ENCODE measurements at places on chromosomes 2 and 18.

GRCh38 chr2:232213176-232213575 lies 165.4 kb upstream of the ALPP start:
- DNase-seq = no peak

GRCh38 chr2:45825001-45825651 lies 173.7 kb downstream of the PRKCE start:
- DNase-seq = no peak

GRCh38 chr2:88350331-88351248 lies 101.9 kb downstream of the FOXI3 start:
- peak; percentile 22 for DNase-seq

GRCh38 chr2:96195410-96196066 lies 13.1 kb downstream of the STARD7 start:
- no peak for DNase-seq

DNA sequence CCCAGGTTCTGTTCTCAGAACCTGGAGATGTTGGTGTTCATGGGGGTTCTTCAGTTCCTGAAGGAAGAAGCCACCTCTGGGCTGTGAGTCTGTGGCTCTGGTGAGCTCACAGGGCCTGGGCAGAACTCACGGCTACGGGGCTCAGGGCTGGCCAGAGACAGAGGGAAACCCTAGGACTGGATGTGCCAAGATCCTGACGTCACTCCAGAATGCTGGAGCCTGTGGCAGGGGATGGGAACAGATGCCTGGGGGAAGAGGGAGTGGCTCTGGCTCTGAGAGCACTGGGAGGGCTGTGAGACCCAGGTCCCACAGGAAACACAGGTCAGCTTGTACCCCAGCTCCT lies at the start of gene OTOF:
TSS of gene OTOF (minus strand) at position 214 of the 343 bp plus-strand sequence.
- no peak for DNase-seq

- DNase-seq = no peak
Observed at GRCh38 chr2:233288663-233289062, 19.0 kb upstream of the SAG start.

GRCh38 chr2:53519918-53520841 lies 247.4 kb upstream of the CHAC2 start:
- no peak for DNase-seq

- no peak for DNase-seq
Observed at GRCh38 chr2:99299580-99299979, 1.4 kb downstream of the LYG1 start.

GRCh38 chr18:45416168-45416567 lies 199.1 kb upstream of the SLC14A2 start:
- no peak for DNase-seq

- no peak for DNase-seq
Observed at GRCh38 chr2:142874293-142874814, 3.1 kb upstream of the KYNU start.

DNA sequence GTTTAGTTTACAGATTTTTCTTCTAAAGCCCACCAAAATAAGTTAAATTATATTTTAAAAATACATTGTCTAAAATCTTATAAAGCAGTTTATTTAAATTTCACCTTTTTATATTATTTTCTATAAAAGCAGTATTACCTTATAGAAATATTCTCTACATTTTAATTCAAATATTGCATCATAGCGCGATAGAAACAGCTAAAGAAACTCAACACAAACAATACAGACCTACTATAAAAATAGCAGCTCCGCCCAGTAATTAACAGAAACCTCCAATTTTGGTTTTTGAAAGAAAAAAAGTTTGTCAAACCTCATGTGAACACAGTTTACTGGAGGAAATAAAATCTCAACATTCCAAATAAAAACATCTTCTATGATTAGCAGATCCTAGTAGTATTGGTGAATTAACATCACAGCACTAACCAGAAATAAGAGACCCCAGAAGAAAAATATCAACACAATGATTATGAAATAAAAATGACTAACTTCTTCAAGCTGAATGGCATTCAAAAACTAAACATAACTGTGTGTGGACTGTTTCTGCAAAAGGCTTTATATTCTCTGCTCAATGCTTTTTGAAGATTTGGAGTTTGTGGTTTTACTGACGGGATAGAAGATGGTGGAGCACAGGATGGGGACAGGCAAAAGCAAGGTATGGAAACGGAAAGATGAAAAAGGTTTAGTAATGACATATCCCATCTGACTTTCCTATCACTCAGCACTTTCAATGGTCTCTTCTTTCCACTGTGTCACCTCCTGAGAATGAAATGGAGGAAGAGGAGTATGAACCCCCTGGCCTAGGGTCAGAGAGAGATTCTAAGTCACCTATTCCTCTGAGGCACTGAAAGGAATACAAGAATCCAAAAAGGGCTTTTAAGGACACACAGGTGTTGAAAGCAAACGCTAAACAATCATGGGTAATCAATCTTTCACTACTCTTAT lies 17.5 kb downstream of the MAP4K3 start:
- no peak for DNase-seq

GRCh38 chr2:73034661-73035375 lies 36.7 kb downstream of the SFXN5 start:
- no peak for DNase-seq

DNA sequence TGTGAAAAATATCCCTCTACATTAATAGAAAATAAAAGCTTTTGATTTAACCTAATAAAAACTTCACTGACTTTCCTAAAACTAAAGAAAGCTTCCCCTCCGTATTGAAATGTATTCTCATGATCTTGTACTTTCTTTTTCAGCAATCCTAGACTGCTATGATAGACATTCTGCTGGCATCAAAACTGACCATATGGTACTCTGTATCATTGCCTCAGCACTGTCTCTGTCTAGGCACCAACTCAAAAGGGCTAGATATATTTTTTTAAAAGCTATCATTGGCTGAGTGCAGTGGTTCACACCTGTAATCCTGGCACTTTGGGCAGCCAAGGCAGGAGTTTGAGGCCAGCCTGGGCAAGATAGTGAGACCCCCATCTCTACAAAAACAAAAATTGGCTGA lies 32.9 kb downstream of the CDKL4 start:
- no peak for DNase-seq

DNA sequence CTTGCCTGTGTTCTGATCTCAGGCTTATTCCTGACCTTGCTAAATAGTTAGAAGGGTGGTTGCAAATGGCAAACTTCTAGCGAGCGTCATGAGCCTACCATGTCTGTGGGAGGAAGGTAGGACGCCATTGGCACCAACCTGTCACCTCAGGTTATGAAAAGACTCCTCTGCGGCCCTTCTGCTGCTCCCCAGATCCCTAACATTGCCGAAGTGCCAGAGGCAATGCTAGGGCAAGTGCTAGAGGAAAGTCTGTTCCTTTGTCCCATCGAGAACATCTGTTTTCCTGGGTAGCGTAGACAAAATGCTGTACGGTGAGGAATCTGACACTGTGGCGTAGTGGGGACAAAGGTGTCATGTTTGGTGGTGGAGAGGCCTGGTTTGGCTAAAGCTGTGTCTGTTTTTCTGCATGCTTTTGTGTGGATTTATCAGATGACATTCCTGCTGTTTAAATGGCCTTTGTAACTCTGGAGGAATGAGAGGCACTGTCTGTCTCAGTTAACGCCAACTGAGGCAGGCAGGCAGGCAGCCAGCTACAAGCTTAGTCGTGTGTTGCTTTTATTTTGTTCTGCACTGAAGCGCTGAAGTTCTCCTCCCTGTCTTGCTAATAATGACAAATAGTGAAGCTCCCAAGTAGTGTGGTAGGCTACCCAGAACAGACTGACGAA lies 94.1 kb downstream of the PRPF40A start:
- no peak for DNase-seq

GRCh38 chr2:10613263-10613662 lies 76.5 kb downstream of the NOL10 start:
- no peak for DNase-seq

DNA sequence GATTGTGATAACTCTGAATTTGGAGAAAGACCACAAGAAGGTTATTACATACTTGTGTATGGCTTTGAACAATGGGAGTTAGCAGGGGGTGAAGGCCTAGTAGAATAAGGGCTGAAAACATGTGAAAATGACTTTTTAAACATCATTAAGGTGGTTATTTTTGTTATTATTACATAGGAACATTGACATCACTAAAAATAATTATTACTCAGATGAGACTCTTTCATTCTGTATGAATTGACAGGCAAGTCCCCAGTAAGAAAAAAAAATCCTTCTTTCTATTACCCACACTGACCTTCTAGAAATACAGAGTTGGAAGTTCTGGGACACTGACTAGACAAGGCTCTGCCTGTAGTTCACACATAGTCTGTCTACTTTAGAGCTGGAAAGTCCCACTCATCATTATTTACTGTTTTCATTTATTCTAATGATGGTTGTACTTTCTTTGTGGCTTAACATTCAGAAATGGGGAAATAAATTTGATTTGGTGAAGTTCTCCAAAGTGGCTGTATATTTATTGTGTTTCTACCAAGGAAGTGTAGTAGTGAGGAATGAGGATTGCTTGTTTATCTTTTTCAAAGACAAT lies 219.6 kb upstream of the EPAS1 start:
- no peak for DNase-seq

GRCh38 chr2:134739236-134739878 lies 20.6 kb upstream of the TMEM163 start:
- no peak for DNase-seq

- DNase-seq = no peak
Observed at GRCh38 chr2:205685314-205686055, 3.2 kb downstream of the NRP2 start.

GRCh38 chr2:105783151-105783738 lies 38.5 kb downstream of the NCK2 start:
- DNase-seq = no peak

GRCh38 chr2:138245310-138245709 lies 256.3 kb upstream of the SPOPL start:
- no peak for DNase-seq

GRCh38 chr18:70028084-70028483 lies 80.4 kb upstream of the CD226 start:
- no peak for DNase-seq

GRCh38 chr2:84071050-84071449 lies 388.0 kb downstream of the SUCLG1 start:
- DNase-seq = no peak

- DNase-seq = no peak
Observed at GRCh38 chr2:133063775-133064174, 393.8 kb upstream of the LYPD1 start.
